Upper lobe of left lung (tissue), 6 donors: ENCODE measurements at places on chromosomes 2 and 18. TPM values are rescaled to one million over a fixed set of nuclear protein-coding genes. Genes with fewer than 3 reads are reported as not detected.

The GPR39 gene
- total RNA-seq: 17.8 TPM

The OR6B2 gene
- not detected for total RNA-seq

The SOX11 gene
- total RNA-seq: 0.13 TPM

The ELOA2 gene
- total RNA-seq: not detected

The MATN3 gene
- 9.2 TPM for total RNA-seq

The L3MBTL4 gene
- total RNA-seq: 14.7 TPM

The TXNDC2 gene
- total RNA-seq: not detected

The CIAO1 gene
- 69.0 TPM for total RNA-seq

The APCDD1 gene
- total RNA-seq: 29.3 TPM

The PRSS56 gene
- total RNA-seq: not detected

The CROCC2 gene
- 4.5 TPM for total RNA-seq

The CD8B2 gene
- not detected for total RNA-seq

The LOXL3 gene
- 28.3 TPM for total RNA-seq

The SLC9A4 gene
- total RNA-seq: not detected

The ANKRD62 gene
- total RNA-seq: 6.3 TPM

The ST8SIA5 gene
- not detected for total RNA-seq

The TRABD2A gene
- total RNA-seq: 22.0 TPM

The LYG1 gene
- not detected for total RNA-seq

The PARD3B gene
- 27.1 TPM for total RNA-seq

The ZAP70 gene
- 9.3 TPM for total RNA-seq

The NBEAL1 gene
- 92.2 TPM for total RNA-seq

The CRIM1 gene
- total RNA-seq: 128 TPM

The CEP192 gene
- total RNA-seq: 25.2 TPM

The GPR155 gene
- 4.1 TPM for total RNA-seq

The CHRNG gene
- total RNA-seq: not detected

The RBKS gene
- total RNA-seq: 3.1 TPM

The LOXHD1 gene
- 0.78 TPM for total RNA-seq

The KIDINS220 gene
- total RNA-seq: 58.2 TPM

The FMNL2 gene
- 160 TPM for total RNA-seq

The MAP3K19 gene
- 0.34 TPM for total RNA-seq

The CXCR1 gene
- total RNA-seq: 17.2 TPM

The GDF7 gene
- under 0.01 TPM for total RNA-seq

The MPHOSPH10 gene
- total RNA-seq: 22.6 TPM

The DLGAP1 gene
- 4.6 TPM for total RNA-seq
